Stimulated activated CD4-positive, alpha-beta T cell treated with anti-CD3 and anti-CD28 coated beads, Interleukin-15, amount 100 ng/mL, for 1 hour (primary cell): ENCODE measurements at places on chromosomes 2 and 18.

DNA sequence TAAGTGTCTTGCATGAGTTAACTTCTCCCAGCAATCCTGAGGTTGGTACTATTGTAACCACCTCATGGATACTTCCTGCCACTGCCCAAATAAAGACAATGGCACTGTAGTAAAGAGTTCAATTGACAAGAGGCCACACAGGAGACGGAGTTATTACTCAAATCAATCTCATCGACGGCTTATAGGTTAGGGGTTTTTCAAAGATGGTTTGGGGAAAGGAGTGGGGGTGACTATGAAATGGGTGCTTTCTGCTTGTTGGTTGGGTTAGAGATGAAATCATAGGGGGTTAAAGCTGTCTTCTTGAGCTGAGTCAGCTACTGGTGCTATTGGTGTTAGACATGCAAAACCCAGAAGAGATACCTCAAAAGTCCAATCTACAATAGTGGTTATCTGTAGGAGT lies 1258.0 kb upstream of the ZEB2 start:
- DNase-seq = no peak

DNA sequence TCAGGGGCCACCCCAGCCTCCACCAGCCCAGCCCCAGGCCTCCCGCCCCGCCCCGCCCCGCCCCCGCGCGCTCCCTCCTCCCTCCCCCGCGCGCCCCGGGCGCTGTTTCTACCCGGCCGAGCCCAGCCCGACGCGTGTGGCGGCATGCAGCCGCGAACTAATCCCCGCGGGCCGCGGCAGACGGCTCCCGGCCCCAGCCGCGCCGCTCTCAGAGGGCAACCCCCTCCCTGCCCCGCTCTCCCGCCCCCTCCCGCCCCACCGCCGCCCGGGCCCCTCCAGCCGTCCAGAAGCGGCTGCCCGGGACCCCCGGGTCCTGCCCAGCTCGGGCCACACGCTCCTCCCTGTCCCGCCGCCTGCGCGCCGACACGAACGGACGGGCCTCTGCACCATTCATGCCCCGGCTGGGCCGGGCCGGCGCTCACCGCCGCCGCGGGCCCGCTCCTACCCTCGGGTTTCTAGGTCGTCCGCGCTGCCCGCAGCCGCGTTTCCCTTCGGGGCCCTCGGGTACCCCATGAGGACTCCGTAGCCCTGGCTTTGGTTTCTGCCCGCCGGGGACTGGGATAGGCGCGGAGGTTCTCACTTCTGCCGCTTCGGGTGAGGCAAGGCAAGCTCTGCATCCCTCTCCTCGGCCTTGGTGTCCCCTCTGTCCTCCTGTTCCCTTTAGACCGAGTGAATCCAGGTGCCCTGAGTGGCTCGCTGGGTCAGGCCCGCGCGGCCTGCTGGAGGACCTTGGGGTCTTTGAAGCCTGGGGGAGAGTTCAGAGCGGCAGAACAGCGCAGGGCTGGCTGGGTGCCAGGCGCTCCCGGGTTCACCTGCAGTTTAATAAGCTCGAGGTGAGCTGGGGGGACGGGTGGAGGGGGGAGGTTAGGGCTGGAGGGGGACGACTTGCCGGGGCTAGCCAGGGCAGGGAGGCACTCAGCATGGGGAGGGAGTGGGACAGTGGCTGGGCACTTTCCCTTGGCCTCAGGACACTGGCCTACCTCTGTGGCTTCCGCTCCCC lies 3.1 kb downstream of the WNT10A start:
- no peak for DNase-seq

- DNase-seq = no peak
These were observed 68.2 kb upstream of the CAB39 start for GRCh38 chr2:230644356-230644935.

DNA sequence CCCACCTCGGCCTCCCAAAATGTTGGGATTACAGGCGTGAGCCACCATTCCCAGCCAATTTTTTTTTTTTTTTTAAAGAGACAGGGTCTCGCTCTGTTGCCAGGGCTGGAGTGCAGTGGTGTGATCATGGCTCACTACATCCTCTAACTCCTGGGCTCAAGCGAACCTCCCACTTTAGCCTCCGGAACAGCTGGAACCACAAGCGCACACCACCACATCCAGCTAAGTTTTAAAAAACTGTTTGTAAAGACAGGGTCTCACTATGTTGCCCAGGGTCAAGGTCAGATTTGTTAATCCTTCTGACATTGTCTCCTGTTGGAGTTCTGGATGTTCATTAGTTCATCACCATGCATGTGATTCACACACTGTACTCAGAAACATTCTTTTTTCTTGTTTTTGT lies 149.9 kb downstream of the TGIF1 start:
- DNase-seq = no peak

DNA sequence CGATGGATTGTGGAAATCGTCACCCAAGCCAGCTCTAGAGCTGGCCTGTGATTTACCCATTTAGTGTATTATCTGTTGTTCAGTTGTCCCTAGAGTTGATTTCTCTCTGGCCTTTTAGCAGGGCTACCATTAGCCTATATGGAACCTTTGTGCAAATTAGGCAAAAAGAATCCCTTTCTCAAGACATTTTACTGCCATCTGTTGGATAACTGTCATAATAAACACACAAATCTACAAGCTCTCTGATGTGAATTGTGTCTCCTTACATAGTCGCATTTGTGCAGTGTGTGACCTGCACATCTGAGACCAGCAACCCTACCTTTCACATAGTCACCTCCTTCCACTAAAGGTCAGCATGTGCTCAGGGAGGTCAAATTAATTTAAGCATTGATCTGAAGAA lies 34.0 kb downstream of the LOXHD1 start:
- DNase-seq = no peak

GRCh38 chr2:29310650-29311348 lies 195.6 kb downstream of the CLIP4 start:
- no peak for DNase-seq

GRCh38 chr2:67974559-67975430 lies 88.0 kb downstream of the C1D start:
- no peak for DNase-seq

GRCh38 chr2:1728821-1729220 lies 15.5 kb downstream of the PXDN start:
- no peak for DNase-seq

DNA sequence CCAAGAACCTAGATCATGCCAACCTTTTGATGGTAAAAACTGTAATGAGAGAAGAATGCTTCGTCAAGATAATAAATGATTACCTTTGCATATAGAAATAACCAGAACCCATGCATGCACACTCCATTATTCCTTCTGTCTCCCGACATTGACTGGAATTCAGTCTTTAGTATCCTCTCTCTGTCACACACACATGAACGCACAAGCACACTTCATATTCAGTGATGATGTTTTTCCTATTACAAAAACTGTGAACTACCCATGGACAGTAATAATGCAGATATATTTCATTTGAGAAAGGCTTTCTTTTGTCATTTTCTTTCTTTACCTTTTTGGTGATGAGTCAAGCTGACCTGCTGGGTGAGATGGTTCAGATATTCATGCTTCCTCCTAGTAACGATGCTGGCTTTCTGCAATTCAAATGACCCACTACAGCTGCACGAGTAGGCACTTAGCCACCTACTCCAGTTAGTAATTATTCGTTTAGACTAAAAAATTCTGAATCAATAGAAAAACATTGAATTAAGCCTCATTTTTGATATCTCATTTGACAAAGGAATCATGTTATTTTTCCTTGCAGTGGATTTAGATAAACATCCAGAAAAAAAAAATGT lies 382.2 kb downstream of the TGIF1 start:
- DNase-seq = no peak

DNA sequence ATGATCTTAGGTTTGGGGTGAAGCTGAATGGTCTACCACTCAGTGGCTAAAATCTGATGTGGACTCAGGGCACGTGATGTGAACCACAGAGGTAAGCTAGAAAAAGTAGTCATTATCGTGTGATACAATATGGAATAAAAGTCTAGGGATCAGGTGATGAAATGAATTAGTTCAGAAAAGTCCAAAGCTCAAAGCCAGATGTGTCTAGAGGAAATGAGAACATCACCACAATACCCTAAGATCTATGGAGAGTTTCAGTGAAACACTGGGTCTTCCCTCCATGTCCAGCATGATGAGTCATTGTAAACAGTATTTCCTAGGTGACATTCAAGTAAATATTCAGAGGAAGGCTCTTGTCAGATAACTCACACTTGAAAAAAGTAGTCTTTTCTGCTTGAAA lies 1257.4 kb upstream of the ZEB2 start:
- no peak for DNase-seq

- no peak for DNase-seq
These were observed 137.0 kb upstream of the RBBP8 start for GRCh38 chr18:22796113-22796512.

GRCh38 chr18:9032519-9032918 lies 70.0 kb upstream of the NDUFV2 start:
- DNase-seq = no peak

DNA sequence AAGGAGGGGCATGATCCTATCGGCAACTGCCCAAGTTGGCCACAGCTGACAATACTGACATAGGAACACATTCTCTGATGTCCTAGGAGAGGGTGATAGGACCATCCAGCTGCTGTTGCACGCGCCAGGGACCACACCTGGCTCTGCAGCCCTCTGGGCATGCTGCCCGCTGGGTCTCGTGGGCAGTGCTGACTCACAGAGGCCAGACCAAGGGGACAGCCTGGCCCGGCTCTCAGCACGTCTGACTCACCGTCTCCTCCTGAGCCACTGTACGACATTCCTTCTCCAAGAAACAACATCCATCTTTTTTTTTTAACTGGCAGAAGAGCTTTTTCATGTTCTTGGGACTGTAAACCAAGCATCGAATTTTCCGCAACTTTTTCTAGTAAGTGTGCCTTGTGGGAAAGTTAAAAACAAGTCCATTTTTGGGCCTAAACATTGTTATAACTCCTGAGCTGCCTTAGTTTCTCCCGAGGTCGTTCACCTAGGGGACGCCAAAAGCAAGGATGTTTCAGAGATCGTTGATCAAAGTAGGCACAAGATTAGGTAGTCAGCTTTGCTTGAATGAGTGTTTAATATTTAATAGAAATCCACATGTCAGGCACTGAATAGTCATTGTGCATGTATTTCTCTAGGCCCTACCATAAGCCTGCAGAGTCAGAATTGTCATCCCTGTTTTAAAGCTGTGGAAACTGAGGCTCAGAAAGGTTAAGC lies 100.3 kb downstream of the TTC32 start:
- no peak for DNase-seq

- no peak for DNase-seq
These were observed 335.2 kb downstream of the KCNJ3 start for GRCh38 chr2:155033652-155034051.

DNA sequence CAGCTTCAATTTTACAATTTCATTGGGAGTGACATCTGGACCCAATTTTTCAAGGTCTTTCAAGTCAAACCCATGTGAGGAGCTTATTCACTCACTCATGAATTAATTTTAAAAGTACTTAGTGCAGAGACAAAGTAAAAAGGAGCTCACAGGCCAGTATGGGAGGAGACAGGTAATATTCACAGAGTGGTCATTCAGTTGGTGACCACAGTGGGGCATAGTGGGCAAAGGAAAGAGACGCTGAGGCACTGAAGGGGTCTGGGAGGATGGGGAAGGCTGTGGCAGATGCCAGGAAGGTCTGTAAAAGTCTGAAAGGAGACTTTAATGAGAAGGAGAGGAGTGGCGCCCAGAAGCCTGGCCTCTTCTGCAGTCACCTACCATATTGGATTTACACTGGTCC lies 76.0 kb downstream of the CD8B2 start:
- DNase-seq = no peak

- DNase-seq = no peak
These were observed 114.0 kb downstream of the HIBCH start for GRCh38 chr2:190205657-190206056.

DNA sequence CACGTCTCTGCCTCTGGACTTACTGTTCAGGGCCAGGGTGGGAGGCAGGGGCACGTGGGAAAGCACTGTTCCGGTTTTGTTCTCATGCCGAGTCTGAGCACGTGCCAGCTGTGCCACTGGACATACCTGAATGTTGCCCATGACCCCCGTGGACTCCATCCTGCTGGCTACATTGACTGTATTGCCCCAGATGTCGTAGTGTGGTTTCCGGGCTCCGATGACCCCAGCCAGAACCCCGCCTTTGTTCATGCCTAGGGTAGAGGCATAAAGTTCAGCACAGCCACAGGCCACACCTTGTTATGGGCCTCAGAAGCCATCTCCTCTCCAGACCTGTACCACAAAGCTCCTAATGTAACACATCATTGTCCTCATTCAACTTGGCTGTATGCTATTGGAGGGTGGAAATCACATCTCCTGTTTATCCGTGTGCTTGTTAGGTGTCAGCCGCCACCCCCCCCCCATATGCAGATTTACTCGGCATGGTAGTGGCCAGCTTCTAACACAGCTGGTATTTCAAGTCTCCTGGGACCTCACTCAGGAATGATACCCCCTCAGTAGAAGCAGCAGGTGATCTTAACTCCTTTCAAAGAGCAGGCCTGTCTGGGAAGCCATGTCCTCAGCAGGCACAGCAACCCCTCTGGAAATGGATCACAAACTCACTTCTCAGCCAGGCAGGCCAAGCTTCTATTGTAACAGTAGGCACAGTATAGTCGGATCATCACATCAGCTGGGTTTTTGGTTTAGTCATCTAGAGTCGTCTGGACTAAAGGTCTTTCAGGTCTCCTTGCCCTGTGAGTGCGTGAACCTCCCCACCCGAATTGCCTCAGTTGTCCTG lies 27.6 kb downstream of the CENPO start:
- DNase-seq = no peak

- no peak for DNase-seq
These were observed 563.1 kb upstream of the PIK3C3 start for GRCh38 chr18:41391616-41392595.

DNA sequence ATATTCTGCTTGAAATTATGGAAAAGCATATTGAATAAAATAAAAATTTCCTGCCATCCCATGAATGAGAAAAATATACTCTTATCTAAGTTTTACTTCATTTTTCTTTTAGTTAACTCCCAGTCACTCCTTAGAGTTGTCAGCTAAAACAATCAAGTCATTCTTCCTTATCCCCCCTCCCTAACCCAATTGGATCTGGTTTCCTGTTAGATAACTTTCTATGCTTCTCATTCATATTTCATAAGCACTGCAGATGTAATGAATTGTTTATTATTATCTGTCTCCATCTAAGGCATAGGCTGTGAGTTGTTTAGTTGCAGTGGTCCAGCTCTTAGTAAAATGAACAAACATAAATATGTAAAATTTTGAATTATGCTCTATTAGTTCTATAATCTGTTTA lies 244.0 kb upstream of the GCFC2 start:
- no peak for DNase-seq
